ENCODE measurements at places on chromosomes 12 and 14. TPM values are rescaled to one million over a fixed set of nuclear protein-coding genes. Genes with fewer than 3 reads are reported as not detected.

The PIANP gene
- total RNA-seq: not detected

- DNase-seq: no peak
These were observed 328.8 kb upstream of the PDE3A start for GRCh38 chr12:20039562-20039961.

The NFATC4 gene
- 4.7 TPM for total RNA-seq

DNA sequence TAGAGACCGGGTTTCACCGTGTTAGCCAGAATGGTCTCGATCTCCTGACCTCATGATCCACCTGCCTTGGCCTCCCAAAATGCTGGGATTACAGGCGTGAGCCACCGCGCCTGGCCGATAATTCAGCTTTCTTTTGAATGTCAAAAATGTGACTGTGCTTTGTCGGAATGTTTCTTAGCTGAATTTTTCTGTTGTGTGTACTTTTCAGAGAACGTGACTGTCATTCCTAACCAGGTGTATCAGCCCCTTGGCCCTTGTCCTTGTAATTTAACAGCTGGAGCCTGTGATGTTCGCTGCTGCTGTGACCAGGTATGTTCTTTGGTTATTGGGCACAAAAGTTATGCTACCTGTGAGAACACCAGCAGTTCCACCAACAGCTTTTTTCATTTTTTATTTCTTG, 8.1 kb downstream of the TCTN2 start:
- DNase-seq: no peak
